Right cardiac atrium (tissue), 5 donors: ENCODE measurements at places on chromosomes 4 and X. TPM values are rescaled to one million over a fixed set of nuclear protein-coding genes. Genes with fewer than 3 reads are reported as not detected.

Gene PRRG1
- total RNA-seq: 15.2 TPM

Gene SPANXA2
- total RNA-seq: not detected

Gene IL13RA2
- total RNA-seq: not detected

Gene GPR34
- 10.2 TPM for total RNA-seq

Gene FGF5
- total RNA-seq: not detected

Gene DGAT2L6
- not detected for total RNA-seq

Gene GPRASP1
- 29.8 TPM for total RNA-seq

Gene SYNPO2
- 122 TPM for total RNA-seq

Gene DRD5
- total RNA-seq: not detected

Gene ACSL4
- total RNA-seq: 46.3 TPM

GRCh38 chr4:128134925-128135324 is 73.8 kb downstream of the LARP1B start:
- DNase-seq: no peak

- DNase-seq: no peak
Measured at GRCh38 chrX:154775419-154776349, 13.0 kb downstream of the DKC1 start.

DNA sequence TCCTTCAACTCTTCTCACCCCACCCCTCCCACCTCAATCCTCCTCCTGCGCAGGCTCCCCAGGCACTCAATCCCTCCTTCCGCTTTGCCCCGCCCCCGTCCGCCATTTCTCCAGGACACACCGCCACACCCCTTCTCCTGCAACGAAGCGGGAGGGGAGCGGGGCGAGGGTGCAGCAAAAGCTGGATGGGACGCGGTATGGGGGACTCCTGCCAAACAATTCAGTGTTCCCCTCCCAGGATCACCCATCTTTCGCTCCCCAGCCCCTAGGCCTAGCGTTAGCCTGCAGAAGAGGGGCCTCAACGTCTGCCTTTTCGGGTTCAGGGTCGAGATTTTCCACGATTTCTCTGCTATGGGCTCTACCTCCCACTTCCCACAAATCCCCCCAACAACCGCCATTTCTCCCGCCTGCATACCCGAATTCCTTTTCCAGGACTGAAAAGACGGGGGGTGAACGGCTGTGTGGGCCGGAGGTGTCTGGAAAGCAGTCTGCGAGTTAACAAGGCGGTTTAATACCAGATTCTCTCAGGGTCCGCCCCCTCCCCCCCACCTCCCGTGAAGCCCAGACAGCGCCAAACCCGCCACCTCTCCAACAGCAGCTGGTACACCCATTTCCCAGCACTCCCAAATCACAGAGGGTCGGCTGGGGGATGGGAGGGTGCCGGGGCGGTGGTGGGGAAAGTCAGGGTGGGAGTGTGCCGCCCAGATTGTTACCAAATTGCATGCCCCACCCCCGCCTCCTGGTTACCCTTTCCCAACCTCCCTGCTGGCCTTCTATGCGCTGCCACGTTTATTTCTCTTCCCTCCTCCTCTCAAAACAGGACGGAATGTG is 774 bp downstream of the ARMCX2 start:
- peak; percentile 92 for DNase-seq

GRCh38 chr4:174358829-174359228 is 75.1 kb downstream of the CEP44 start:
- DNase-seq: no peak

GRCh38 chrX:42107495-42108488 is 184.4 kb upstream of the CASK start:
- DNase-seq: no peak

DNA sequence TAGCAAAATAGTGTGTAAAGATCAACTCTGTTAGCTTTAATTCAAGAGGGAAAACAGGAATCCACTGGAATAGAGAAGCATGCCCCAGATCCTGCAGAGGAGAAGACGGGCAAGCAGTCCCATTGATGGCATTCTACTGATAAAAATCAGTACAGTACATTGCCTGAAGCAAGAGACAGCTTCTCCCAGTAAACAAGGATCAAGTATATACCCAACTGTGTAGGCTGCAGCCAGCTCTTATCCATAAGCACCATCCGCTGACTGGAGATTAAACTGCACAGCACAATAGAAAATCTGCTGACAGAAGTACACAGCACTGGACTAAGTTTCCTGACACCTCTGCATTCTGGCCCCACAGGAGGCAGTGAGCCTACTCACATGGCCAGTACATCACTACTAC is 110.1 kb downstream of the COX18 start:
- DNase-seq: no peak

DNA sequence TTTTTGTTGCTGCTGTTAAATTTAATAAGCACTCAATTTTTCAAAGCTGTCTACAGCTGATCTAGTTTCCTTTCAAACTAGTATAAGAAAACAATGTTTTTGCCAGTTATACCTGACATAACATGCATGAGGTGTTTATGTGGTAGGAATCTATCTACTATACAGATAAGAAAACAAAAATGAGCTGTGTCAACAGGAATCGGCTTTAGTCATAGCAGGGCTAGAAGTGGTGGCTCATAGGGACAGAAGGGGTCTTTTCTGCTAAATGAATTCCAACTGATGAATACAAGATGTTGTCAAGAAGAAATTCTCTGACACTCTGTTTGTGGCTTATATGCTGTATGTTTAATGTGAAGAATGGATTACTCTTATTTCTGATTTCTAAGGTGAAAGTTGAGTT is 55.7 kb upstream of the CLNK start:
- DNase-seq: no peak

GRCh38 chr4:159655547-159655946 is 552.7 kb downstream of the RAPGEF2 start:
- DNase-seq: no peak

DNA sequence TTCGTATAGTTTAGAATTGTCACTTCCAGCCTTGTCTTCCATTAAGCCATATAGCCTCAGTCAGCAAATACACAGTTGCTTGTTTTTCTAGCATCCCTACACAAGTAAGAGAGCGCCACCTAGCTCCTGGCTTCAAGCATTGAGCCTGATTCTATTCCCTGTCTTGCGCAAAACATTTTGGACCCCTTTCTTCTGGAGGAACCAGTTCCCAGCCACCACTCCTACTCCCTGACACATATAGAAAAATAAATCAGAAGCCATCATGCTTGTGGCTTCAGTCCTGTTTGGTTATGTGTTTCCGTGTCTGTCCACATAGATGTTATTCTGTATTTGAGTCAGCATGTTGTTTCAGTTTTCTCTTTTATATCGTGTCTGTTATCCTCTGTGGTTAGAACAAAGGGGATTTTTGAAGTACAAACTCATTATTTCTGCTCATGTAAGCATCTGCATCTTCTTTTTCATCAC is 59.9 kb downstream of the GK start:
- DNase-seq: peak; percentile 36

GRCh38 chrX:5898463-5898862 is 330.2 kb downstream of the NLGN4X start:
- no peak for DNase-seq

DNA sequence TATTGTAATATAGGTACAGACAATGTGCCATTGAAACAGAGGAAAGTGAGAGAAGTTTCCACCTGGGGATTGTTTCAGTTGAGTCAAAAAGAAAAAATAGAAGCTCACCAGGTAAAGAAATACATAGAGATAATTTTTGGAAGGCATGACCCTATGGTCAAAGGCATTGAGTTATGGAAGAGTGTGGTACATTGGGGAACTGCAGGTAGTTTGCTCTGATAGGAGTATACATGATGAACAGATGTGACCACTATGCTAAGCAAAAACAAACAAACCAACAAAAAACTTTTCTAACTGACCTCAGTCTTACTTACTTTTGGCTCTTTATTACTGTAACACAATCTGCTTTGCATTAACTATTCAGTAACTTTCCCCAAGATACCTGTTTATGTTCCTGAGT is 85.9 kb downstream of the UGT8 start:
- no peak for DNase-seq

DNA sequence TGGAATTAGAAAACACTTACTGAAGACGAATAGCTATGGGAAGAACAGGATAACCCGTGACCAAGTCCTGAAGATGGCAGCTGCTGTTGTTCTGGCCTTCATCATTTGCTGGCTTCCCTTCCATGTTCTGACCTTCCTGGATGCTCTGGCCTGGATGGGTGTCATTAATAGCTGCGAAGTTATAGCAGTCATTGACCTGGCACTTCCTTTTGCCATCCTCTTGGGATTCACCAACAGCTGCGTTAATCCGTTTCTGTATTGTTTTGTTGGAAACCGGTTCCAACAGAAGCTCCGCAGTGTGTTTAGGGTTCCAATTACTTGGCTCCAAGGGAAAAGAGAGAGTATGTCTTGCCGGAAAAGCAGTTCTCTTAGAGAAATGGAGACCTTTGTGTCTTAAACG is 2.4 kb downstream of the AGTR2 start:
- DNase-seq: no peak

- no peak for DNase-seq
Measured at GRCh38 chr4:33998291-33998690, 2246.0 kb downstream of the ARAP2 start.

DNA sequence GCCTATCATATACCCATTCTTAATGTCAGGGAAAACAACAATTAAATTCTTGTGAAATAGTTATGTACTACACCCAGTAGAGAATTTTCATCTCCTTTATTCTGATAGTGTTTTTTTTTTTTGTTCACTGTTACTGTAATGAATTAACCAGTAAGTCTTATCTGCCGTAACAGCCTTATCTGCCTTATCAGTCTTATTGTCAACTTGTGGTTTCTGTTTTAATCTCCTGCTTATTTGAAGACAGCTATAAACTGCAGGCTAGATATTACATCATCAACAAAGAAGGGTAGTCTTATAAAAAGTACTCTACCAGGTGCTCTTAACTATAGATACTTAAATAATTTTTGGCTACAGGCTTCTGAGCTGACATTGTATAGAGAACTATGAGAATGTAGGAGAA is 79.5 kb downstream of the MAGEB5 start:
- DNase-seq: no peak

- no peak for DNase-seq
Measured at GRCh38 chr4:72314869-72315268, 254.2 kb downstream of the ADAMTS3 start.

GRCh38 chrX:153582896-153583295 is 16.0 kb downstream of the CCNQ start:
- DNase-seq: peak; percentile 59

- DNase-seq: no peak
Measured at GRCh38 chrX:16487620-16488385, 162.2 kb upstream of the S100G start.

DNA sequence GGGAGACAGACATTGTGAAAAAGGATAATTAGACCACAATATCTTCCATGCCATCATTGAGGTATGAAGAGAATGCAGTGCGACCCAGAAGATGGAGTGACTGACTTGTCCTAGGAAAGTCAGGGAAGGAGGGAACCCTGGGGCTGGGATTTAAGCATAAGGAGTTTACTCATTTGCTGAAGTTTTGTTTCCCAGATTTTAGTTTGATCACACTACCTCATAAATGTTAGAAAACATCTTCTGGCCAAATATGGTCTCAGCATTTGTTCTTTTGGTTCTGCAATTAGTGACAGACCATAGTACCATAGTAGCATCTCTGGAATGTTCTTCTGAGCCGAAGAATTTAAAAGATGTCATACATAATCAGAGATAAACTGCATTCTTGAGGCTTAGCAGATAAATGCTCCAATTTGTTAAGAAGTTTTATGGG is 96.5 kb upstream of the PGRMC2 start:
- no peak for DNase-seq

GRCh38 chr4:14404730-14405129 is 597.6 kb upstream of the CPEB2 start:
- DNase-seq: no peak

GRCh38 chrX:3788494-3789233 is 75.2 kb upstream of the PRKX start:
- no peak for DNase-seq

- no peak for DNase-seq
Measured at GRCh38 chrX:10986616-10987015, 124.5 kb upstream of the HCCS start.

DNA sequence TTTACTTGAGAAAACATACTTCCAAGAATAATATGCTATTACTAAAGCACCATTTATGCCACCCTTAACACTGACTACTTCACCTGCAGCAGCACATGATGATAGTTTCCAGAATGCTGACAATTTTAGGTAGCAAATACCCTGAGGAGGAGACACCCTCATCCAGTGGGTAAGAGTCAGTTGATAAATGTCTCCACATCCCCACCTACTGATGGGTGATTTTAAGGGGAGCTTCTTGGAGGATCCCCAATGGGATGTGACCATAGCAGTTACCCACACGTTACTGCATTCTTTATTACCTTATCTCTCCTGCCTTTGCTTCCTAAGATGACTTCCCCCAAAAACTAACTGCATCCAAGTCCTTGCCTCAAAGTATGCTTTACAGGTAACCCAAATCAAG is 131.2 kb upstream of the SMARCAD1 start:
- DNase-seq: no peak

- DNase-seq: no peak
Measured at GRCh38 chr4:169741569-169741968, 16.2 kb downstream of the HPF1 start.

DNA sequence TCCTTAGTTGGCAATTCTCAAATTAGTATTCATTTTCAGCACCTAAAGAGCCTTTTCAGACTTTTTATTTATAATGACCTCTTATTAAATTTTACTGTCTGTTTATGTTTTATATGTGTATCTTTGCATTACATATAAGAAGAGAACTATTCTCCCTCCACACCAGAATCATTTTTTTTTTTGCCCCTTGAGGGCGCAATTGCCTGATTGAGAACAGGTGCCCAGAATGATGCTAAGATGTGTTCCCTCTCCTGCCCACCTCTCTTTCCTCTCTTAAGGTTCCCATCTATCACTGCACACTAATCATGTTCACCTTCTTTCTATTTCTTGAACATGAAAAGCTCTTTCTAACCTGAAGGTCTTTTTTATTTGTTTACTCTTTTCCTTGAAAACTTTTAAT is 44.2 kb upstream of the ADAM29 start:
- DNase-seq: no peak

- DNase-seq: no peak
Measured at GRCh38 chr4:110640576-110640975, 17.7 kb upstream of the PITX2 start.

DNA sequence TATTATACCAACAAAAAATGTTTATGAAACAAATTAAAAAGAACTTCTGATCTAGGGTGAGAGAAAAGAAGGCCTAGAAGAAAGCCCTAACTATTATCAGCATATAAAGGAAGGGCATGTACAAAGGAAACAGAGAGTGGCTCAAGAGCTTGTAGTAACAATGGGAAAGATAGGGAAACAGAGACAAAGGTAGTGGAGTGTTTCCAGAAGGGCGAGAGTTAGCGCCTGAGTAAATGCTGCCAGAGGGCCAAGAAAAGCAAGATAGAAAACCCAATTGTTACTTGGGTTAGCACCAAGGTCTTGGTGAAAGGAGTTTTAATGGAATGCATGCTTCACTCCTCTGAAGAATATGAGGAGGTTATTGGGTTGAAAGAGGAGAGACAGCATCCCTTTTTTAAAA is 16.5 kb upstream of the MSL3 start:
- no peak for DNase-seq

GRCh38 chr4:139535228-139535870 is 20.7 kb downstream of the SETD7 start:
- DNase-seq: no peak
